Activated T-helper 9 cell treated with anti-CD3 and anti-CD28 coated beads, Interleukin-2, amount 50 U/mL, for 16 hours (primary cell): ENCODE measurements at places on chromosomes 5 and 9.

- no peak for DNase-seq
Observed at GRCh38 chr5:96433066-96433447, at the start of gene PCSK1. Gene PCSK1 (minus strand): TSS chr5:96433248. CDS start chr5:96433042, 206 bp downstream.

DNA sequence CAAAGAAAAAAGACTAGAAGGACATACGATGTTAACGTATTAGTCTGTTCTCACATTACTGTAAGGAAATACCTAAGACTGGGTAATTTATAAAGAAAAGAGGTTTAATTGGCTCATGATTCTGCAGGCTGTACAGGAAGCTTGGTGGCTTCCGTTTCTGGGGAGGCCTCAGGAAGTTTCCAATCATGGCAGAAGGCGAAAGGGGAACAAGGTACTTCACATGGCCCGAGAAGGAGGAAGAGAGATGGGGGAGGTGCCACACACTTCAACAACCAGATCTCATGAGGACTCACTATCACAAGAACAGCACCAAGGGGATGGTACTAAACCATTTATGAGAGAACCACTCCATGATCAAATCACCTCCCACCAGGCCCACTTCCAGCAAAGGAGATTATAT, 110.1 kb downstream of the CARTPT start:
- no peak for DNase-seq

GRCh38 chr5:95184924-95185323, 100.0 kb downstream of the MCTP1 start:
- DNase-seq = no peak

GRCh38 chr9:78470741-78471140, 173.8 kb downstream of the PSAT1 start:
- no peak for DNase-seq

GRCh38 chr9:77677957-77678535, 29.9 kb upstream of the GNA14 start:
- no peak for DNase-seq

DNA sequence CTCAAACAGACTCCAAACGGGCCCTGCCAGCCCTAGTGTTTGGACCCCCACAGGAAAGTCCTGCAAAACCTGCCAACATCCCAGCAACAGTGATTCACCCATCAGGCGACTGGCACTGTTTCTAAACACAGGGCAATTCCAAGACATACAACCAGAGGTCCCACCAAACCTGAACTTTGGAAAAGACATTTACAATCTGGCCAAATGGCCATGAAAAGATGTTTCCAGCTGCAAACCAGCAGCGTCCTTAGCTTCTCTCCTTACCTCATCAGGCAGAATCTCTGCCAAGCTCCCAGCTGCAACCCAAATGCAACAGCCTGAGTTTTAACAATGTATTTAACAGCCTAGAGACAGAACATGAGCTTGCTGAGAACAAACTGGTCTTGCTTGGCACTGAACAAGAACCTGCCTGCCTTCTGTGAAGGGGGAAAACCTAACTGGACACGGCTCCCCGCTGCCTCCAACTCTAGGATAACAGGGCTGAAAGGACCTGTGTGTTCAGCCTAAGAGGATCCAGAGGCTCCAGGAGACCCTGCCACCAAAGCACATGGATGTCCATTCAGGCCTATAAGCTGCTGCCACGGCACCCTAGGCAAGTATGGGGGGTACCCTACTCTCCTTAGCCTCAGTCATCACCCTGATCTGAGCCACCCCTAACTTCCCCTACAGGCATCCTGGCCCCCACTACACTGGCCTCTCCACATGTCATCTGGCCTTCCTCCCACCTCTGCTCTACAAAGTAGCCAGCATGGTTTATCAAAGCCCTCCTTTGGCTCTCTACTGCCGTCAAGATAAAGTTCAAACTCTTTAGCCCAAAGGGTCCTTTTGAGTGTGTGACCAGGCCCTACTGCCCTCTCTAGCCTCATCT, 5.6 kb downstream of the P4HA2 start:
- DNase-seq = no peak
